Forelimb muscle (tissue), 1 donor: ENCODE measurements at places on chromosomes 12 and 14.

- no peak for DNase-seq
Measured at GRCh38 chr12:99558109-99558508, 89.4 kb upstream of the GARIN6 start.

DNA sequence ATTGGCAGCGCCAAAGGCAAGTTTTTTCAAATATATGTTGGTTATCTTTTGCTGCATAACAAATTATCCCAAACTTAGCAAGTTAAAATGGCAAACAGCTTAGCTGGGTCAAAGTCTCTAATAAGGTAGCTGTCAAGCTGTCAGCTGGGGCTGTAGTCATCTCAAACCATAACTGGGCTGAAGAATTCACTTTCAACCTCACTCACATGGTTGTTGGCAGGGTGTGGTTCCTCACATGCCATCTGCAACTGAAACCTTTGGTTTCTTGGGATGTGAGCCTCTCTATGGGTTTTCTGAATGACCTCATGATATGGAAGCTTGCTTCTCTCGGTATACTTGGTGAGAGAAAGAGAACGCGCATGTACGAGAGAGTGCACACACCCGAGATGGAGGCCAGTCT lies 125.4 kb downstream of the LRIG3 start:
- no peak for DNase-seq

DNA sequence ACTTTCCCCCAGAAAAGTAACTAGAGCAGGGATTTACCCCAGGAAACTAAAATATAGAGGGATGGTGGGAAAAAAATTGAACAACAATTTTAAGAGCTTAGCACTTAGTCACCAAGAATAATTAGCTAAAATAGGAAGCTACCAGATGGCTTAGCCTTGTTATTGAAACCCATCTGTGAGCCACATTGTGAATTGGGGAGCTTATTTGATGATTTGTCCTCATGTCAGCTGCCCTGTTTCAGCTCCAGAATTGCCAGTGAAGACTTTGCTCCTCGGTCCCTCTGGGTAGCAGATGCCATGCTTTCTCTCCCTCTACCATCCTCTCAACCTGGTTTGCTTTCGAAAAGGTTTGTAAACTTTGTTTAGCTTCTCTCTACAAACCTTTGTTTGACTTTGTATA lies 67.7 kb upstream of the PTHLH start:
- no peak for DNase-seq

- no peak for DNase-seq
Measured at GRCh38 chr14:77738559-77739250, 22.3 kb downstream of the SNW1 start.

DNA sequence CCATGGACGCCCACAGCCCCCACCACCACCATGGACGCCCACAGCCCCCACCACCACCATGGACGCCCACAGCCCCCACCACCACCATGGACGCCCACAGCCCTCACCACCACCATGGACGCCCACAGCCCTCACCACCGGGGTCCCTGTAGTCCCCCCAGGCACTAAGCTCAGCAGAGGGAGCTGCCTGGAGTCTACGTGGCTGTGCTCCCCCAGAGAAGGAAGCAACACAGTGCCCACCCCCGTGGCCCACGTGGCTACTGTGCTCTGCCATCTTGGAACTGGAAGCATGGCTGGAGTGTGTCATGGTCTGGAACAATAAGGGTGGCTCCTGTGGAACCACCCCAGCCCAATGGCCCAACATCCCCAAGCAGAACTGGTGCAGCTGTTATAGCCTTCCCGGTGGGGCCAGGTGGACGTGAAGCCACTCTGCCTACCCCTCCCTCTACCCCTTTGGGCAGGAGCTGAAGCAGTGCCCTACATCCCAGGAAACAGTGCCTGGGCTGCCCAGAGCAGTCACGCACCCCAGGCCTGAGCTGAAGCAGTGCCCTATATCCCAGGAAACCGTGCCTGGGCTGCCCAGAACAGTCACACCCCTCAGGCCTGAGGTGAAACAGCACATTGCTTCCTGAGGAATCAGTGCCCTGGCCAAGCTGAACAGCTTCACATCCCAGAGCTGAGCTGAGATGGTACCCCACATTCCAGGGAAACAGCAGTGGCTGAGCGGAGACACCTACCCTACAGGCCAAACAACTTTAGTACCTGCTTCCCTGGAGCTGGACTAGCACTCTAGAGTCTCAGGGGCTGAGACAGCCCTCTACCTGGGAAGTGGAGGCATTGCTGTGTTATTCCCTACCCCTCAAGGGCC lies 9.0 kb upstream of the SFSWAP start:
- DNase-seq, result no peak

DNA sequence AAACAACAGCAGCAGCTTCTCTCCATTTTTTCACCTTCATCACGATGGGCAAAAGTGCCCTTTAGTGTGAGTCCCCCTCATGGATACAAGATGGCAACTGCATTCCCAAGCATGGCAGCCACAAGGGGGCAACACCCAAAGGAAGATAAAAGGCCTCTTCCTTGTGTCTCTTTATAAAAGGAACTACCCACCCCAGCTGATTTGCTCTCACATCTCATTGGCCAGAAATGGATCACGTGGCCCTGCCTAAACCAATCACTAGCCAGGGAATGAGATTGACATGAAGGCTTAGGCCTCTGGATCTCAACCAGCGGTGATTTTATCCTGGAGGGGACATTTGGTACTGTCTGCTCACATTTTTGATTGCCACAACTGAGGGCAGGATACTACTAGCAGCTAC lies 21.9 kb upstream of the IFT81 start:
- DNase-seq, result no peak

- DNase-seq, result no peak
Measured at GRCh38 chr12:52971679-52972329, 22.9 kb downstream of the KRT18 start.

DNA sequence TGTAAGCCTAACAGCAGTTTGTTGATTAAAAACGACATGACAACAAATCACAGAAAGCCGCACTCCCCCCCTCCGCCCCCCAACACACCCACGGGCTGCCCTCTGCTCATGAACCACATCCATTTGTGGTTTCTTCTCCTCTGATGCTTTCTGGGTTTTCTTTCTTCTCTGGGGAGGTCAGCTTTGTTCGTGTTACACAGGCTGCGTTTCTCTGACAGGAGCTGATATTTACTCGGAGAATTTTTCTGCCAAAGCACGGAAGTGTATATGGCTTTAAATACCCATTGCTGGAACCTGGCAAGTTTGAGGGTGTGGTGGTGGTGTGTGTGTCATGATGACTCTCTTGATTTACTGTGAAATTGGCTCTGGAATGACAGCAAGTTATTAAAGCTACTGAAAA lies 883.7 kb upstream of the TMEM132C start:
- DNase-seq, result no peak

DNA sequence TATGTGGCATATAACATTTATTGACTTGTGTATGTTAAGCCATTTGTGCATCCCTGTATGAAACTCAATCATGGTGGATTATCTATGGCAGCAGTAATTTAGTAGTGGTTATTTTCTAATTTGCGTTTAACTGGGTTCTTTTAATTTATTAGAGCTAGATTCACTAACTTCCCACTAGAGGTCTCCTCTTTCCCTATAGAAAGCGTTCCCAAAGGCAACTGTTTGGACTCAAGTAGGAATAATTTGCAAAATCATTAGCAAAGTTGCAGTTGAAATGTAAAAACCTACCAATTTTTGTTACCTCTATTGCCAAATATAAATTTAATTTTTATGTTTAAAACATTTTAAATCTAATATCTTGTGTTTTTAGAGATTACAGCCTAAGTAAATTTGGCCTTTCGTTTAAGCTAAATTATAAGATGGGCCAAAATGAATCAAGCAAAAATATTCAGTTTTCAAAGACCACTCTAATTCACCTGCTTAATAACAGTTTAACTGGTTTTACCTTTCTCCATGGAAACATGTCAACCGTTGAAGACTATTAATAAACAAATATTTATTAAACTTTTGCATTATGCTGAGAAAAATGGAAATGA lies 6.0 kb downstream of the DMAC2L start:
- DNase-seq, result no peak
